NCI-H1930 (cell line): ENCODE measurements at places on chromosomes 7 and 10.

DNA sequence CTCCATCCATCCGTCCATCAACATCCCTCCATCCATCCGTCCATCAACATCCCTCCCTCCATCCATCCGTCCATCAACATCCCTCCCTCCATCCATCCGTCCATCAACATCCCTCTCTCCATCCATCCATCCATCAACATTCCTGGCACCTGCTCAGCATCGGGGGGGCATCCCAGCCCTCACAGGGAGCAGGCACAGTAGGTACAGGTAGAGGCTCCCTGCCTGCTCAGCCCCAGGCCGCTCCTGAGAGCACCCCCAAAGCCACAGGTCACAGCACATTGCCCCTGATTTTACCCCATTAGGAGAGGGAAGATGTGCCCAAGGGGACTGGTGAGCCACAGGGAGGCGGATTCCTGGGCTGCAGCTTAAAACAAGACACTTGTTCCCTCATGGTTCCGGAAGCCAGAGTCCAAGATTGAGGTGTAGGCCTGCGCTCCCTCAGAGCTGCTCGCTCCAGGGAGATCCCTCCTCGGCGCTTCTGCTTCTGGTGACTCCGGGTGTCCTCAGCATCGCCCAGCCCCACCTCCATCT lies 21.1 kb upstream of the CFAP46 start:
- no peak for DNase-seq

- DNase-seq, result no peak
Measured at GRCh38 chr10:22646388-22646853, 68.0 kb downstream of the PIP4K2A start.

DNA sequence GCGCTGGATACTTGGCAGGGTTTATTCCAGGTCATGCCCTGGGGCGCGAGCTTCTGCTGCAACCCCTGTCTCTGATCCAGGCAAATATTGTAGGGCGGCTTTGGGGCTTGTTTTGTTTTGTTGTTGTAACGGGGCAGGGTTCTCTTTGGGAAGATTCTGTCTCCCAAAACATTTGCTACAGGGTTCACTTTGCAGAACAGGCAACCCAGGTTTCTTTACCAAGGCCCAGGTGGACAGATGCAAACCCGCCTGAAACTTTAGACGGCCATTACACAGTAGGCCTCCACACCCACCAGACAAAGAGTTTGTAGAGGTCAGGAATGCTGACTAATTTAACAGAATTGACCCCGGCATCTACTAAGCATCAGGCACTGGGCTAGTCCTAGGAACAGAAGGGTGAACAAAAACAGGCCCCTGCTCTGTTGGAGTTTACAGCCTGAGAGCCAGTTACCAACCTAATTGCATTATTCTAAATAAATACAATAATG lies 567 bp upstream of the CDCA7L start:
- no peak for DNase-seq

GRCh38 chr7:155495440-155496248 lies 37.7 kb downstream of the EN2 start:
- no peak for DNase-seq

- DNase-seq, result no peak
Measured at GRCh38 chr7:28417321-28417940, 5.1 kb downstream of the CREB5 start.

DNA sequence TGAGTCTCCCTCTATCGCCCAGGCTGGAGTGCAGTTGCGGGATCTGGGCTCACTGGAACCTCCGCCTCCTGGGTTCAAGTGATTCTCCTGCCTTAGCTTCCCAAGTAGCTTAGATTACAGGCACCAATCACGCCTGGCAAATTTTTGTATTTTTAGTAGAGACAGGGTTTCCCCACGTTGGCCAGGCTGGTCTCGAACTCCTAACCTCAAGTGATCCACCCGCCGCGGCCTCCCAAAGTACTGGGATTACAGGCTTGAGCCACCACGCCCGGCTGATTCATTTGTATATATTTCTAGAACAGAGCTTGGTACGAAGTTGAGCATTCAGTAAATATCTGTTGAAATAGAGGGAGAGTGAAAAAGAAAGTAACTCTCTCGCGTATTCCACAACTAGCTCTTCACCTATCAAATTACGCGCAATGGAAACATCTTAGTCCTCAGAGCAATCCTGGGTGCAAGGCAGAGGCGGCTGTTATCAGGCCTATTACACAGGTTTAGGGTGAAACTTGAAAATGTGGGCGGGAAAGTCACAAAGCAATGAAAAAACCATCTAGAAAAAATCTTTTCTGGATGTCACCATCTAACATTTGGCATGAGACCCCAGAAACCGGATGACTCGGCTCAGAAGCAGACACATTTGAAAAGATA lies 707 bp upstream of the GHITM start:
- DNase-seq, result no peak

- DNase-seq, result no peak
Measured at GRCh38 chr7:4836206-4836661, 25.6 kb downstream of the PAPOLB start.

GRCh38 chr10:119327096-119327745 lies 119.8 kb downstream of the GRK5 start:
- DNase-seq, result no peak

GRCh38 chr10:51029172-51029641 lies 45.1 kb upstream of the PRKG1 start:
- no peak for DNase-seq

DNA sequence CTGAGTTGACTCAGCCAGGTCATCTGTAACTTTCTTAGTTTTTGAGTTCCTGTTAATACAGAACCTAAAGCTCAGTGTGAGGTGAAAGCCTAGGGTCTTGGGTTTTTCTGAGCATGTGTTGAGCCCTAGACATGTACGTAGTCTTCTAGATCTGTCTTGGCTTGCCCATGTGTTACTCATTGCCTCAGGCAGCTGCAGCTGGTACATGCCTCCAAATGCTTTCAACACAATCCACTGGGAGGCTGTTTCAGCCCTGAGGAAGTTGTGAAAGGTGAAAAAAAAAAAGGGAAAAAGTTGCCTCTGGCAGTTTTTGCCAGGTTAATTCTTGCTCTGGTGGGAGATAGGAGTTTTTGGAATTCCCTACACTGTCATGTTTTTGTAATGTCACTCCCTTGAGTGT lies 134.6 kb downstream of the RNF216 start:
- DNase-seq, result no peak

DNA sequence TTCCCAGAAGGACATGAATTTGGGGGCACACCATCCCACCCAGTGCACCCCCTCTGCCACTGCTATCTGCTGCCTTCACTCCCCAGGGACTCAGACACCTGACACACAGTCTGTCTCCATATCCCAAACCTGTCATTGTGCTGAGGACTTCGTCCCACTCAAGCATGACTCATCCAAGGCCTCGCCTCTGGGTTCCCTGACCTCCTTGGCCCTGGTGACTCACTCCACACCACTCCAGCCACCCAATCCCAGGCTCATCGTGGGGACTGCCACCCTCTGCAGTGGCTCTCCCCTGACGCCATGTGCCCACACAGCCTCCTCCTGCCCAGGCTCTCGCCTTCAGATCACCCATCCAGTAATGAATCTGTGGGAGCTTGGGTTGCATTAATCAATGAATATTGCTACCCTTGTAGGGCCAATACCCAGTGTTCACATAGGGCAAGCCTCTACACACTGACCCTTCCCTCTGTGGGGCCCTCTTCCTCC lies 6.6 kb upstream of the INSIG1 start:
- DNase-seq, result no peak

GRCh38 chr10:80196270-80196949 lies 8.9 kb downstream of the ANXA11 start:
- DNase-seq, result no peak

DNA sequence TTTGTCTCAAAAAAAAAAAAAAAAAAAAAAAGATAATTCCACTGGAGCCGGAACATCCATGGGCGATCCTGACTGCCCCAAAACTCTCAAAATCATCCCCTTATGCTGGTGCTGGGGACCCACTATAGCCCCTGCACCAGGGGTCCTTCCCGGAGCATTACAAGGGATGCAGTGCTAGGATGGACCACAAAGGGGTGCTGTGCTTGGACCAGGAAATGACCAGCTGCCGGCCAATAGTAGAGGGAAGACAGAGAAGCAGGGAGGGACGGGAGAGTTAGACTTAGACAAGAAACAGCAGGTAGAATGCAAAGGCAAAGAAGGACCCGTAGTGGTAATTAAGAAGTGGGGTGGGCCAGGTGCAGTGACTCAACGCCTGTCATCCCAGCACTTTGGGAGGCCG lies 40.5 kb downstream of the RCC1L start:
- DNase-seq, result no peak

DNA sequence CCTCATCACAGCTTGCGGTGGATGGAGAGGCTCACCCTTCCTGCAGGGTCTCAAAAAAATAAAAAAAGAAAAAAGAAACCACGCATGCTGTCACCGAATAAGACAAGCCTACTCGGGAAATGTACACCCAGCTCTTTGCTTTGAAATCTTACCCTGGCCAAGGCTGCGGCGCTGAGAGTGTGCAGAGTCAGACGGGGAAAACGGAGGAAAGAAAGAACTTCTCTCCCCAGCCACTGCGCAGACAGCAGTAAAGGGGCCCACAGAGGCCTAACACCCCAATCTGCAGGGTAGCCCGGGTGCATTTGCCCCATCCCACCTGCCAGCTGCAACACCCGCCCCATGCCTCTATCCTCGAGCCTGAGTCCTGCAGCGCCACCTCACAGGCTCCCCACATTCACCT lies 14.8 kb downstream of the SLIT1 start:
- DNase-seq, result no peak

DNA sequence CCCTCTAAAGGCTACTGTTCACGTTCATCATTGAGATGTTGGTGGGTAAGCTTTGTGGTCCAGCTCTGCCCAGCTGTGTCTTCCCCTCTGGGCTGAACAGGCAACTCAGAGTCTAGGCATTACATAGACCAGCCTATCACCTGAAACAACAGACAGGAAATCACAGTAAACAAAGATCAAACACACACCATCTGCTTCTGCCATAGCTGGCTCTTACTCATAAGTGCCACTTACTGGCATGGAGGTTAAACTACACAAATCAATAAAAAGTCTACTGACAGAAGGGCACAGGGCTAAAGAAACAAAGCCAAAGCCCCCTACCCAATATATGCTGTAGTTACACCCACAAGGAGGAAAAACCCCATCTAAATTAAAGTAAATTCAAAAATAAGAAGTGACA lies 35.0 kb downstream of the SEPTIN14 start:
- DNase-seq, result no peak

DNA sequence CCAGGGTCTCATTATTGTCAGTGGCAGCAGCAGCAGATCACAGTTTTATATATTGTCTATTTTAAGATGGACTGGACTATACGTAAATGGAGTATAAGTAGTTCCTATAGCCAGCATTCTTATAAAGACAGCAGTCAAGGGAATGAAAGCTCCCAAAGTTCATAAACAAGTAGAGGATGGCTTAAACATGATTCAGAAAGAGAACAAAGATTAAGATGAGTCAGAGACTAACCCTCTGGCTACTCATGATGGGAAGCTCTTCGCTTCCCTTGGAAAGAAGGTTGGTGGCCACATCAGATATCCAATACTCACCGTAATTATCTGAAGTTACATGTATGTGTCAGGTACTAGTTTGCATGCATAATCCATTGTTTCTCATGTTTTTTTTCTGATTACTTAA lies 277.0 kb downstream of the INHBA start:
- DNase-seq, result no peak

DNA sequence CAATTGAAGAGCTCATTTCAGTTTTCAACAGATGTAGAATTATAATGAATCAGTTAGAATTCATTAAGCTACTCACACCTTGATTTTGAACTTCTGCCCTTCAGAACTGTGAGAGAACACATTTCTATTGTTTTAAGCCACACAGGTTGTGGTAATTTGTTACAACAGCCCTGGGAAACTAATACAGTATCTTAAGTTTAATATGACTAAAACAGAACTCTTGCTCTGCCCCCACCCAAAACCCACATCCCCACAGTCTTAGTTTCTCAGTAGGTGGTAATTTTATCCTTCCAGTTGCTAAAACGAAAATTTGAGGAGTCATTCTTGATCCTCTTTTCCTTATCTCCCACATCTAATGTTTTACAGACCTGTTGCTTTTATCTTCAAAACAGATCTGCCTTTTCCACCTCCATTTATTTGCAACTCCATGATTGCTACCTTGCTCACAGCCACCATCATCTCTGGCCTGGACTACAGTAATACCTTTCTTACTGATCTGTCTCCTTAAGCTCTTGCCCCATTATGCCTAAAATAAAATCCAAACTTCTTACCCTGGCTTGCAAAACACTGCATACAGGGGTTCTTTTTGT lies 72.8 kb upstream of the NXPH1 start:
- DNase-seq, result no peak

DNA sequence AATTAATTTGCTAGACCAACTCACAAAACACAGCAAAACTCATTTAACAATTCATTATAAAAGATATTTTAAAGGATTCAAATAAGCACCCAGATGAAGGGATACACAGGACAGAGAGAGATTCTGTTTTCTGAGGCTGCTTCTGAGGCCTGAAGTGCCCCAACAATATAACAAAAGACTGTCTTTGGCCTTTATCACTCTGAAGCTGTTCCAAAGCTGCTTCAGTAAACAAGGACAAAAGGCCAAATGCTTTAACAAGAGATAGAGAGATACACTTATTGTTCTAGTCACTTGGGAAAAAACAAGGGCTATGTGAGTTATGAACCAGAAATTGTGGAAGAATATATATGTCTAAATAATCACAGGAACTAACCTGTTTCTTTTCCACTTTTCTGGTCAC lies 223.7 kb downstream of the CXCL12 start:
- no peak for DNase-seq

- no peak for DNase-seq
Measured at GRCh38 chr10:62993121-62993520, 140.0 kb upstream of the NRBF2 start.

DNA sequence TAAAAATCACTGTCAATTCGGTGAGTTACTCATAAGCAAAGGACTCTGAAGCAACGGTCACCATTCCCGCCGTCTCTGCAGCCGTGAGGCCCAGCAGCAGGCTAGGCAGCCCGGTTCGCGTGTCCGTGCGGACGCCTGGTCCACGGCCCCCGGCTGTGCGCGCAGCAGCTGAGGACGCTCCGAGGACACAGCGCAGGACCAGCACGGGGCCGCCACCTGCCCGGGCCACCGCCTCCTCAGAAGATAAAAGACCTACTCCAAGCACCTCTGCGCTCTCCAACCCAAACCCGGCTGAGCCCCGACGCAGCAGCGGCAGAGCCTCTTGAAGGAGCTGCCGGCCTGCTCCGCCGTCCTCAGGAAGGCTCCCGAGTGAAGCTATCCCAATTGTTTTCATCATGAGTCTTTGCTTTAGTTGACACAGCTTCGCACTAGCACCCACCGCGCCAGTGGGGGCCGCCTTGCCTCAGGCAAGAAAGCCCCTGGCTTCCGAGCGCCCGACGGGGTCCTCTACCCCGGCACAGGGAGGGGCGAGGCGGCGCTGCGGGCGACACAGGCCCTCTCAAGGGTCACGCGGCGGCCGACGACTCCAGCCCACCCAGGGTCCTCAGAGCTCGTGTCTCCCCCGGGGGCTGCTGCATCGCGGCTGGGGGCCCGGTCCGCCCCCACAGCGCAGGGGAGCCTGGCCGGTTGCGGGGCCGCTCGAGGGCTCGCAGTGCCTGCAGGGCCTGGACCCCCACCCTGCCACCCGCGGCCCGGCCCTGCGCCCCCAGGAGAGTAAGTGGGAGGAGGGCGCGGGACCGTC lies 16.9 kb upstream of the GPR146 start:
- DNase-seq, result no peak
